ENCODE measurements at places on chromosomes 16 and 17. TPM values are rescaled to one million over a fixed set of nuclear protein-coding genes. Genes with fewer than 3 reads are reported as not detected.

KRT32 gene
- not detected for total RNA-seq

ARL17A gene
- 46.3 TPM for total RNA-seq

NOS2 gene
- 0.23 TPM for total RNA-seq

RAPGEFL1 gene
- total RNA-seq = 138 TPM

ADORA2B gene
- 5.2 TPM for total RNA-seq

- DNase-seq = no peak
These were observed 15.0 kb downstream of the CNTNAP4 start for GRCh38 chr16:76292218-76292617.

DNA sequence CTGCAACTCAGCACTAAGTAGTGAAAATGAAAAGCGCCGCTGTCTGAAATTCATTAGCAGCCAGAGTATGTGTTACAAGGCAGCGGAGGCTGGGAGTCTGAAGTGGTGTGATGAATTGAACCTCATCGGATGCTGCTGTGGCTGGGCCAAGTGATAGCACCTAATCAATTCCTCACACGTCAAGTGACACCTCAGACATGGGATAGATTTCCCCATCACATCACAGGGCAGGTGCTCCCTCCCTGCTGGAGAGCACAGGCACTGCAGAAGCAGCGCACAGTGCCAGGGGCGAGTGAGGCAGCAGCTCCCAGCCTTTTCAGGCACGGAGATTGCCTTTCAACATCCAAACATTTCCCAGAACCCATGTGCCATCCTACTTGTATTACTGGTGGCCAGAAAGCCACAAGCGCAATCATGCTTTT, 32.2 kb downstream of the DRC3 start:
- DNase-seq = no peak

GRCh38 chr17:74904687-74905409, 11.4 kb upstream of the FADS6 start:
- no peak for DNase-seq

DNA sequence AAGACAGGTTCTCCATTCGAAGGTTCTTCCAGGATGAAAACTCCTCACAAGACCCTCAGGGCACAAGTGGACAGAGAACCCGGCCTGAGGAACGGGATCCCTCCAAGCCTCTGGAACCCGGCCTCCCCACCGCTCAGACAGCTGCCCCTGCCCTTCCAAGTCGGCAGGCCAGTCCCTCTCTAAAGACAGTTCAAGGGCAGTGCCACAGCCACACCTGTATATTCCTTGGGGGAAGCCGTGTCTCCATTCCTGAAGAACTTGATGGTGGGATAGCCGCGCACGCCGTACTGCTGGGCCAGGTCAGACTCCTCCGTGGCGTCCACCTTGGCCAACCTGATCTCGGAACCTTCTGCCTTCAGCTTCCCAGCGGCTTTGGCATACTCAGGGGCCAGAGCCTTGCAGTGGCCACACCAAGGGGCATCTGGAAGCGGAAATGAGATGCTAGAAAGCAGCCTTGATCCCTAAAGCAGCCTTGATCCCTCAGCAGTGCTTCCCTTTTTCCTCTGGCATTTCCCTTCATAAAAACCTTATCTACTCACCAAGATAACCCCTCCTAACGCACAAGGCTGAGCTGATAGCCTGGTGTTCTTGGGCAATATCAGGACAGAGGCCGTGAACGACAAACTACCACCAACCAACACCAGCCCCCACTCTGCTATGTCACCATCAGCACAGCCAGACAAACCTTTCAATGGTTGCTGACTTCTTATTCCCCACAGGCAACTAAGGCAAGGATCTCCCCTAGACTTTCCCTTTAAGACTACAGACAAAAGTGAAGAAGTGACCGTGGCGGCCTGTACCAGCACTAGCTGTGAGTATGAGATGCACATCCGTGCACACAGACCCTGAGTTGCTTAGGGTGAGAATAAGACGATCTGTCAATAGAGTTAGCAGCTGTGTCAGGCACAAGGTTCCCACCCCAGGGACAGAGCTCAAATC, 1.1 kb downstream of the P4HB start:
- peak; percentile 49 for DNase-seq

- no peak for DNase-seq
These were observed 30.5 kb downstream of the HS3ST2 start for GRCh38 chr16:22844416-22844815.

DNA sequence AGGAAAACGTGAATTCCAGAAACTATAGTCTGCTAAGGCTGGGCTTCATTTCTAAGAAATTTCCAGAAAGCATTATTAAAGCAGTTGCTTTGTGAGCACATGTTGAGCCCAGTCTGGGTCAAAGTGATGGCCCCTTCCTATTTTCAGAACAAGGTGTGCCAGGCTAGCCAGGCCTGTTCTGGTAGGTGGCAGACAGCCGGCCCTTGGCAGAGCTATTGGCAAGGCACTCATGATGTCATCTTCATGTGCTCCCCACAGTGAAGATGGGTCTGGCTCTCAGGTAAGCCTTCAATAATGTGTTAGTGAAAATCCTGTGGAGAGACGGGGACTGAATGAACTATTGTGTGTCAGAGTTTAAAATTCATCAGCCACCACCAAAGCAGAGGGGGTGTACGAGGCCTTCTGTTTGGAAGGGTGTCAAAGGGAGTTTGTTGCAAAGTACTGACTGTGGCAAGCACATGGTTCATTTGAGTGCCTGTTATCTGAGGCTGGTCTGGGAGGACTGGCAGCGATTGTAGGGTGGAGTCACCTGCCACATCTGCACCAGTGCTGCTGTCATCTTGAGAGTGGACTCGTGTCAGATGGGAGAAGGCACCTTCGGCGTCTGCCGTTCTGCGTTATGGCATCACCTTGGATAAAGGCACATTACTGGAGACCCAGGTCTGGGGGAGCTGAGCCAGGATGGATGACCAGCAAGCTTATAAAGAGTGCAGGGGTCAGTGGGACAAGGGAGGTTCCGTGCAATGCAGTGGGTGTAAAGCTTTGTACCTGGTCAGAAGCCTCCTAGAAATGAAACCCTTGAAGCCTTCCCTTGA, 43.4 kb downstream of the KSR1 start:
- DNase-seq = no peak

All from ureter (tissue), 1 donor.